ENCODE measurements at places on chromosomes 5 and 9. TPM values are rescaled to one million over a fixed set of nuclear protein-coding genes. Genes with fewer than 3 reads are reported as not detected.

DNA sequence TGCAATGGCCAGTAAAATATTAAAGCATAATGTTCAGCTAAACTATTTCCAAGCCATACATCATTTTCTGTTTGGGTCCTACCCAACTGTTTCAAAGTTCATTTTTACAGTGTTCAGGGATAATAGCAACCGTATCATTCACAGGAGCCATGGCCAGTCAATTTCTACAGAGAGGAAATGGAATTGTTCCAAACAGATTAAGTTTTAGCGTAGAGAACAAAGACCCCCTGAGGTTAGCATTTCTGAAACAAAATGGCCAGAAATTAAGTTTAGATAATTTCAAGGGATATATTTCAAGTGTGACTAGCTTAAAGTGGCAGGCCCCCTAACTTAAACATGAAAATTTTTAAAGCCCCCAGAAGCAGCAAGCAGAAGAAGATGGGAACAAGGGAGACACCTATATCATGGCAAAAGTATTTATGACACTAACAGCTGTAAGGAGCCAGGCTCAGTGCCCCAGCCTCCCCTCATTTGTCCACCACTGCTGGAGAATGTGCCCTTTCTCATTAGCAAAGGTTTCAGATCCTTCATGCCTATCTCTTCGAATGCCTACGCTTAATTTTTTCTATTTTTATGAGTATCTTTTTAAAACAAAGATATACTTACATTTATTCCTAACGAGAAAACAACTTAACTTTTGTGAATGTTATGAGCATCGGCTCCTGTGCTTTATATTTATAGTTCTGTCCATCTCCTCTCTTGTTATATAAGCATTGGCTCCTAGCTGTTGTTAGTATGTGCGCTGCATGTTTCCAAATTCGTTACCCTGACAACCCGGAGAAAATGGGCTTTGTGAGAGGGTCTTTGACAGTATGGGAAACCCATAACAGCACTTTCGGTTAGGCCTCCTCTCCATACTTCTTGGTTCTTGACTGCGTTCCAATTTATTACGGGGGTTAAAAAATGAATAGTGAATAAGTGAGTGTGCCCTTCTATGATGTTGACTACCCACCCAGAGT lies 116.3 kb downstream of the MED27 start:
- DNase-seq, result no peak

- no peak for DNase-seq
Observed at GRCh38 chr9:112601636-112602035, 115.0 kb downstream of the KIAA1958 start.

- DNase-seq, result no peak
Observed at GRCh38 chr5:53490747-53491146, 10.3 kb downstream of the FST start.

GRCh38 chr5:113250341-113250953 lies 184.3 kb downstream of the TSSK1B start:
- DNase-seq, result no peak

DNA sequence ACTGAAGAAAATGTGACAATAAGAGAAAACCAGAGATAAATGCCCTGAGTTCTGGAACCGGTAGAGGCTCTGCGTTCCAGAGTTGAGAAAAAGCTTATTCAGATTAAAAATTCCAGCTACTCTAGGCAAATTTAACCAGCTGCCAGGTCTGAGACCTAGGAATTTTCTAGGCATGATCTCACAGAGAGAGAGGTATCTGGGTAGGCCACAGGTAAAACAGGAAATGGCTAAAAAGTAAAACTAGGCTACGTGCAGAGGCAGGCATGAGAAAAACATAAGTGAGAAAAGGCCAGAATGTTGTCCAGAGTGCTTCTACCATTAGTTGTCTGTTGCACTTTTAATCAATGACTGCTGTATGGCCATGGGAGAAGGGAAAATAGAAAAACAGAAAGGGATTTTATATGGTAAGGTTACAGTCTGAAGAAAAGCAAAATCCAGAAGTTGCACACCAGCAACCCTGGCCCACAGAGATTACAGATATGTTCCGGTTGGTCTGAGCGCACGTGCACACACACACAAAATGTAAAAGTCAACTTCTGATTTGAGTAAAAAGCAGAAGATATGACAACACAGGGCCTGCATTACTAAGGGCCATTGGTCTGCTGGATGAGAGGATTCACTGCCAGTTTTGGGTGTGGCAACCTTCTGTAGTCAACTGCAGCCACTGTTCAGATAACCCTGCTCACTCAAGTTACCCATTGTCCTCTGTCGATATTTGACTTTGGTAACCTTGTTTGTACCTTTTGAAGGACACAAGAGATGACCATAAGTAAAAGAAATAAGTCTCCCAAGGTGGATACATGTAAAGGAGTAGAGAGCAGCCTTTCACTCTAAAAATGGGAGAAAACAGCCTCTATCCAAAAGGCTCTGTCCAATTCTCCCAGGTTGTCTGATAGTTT lies 266.0 kb downstream of the DTWD2 start:
- no peak for DNase-seq

- peak; percentile 94 for DNase-seq
Observed at GRCh38 chr9:129889941-129890717, 54.9 kb downstream of the USP20 start.

GRCh38 chr5:88729829-88730182 lies 153.2 kb downstream of the MEF2C start:
- DNase-seq, result no peak

DNA sequence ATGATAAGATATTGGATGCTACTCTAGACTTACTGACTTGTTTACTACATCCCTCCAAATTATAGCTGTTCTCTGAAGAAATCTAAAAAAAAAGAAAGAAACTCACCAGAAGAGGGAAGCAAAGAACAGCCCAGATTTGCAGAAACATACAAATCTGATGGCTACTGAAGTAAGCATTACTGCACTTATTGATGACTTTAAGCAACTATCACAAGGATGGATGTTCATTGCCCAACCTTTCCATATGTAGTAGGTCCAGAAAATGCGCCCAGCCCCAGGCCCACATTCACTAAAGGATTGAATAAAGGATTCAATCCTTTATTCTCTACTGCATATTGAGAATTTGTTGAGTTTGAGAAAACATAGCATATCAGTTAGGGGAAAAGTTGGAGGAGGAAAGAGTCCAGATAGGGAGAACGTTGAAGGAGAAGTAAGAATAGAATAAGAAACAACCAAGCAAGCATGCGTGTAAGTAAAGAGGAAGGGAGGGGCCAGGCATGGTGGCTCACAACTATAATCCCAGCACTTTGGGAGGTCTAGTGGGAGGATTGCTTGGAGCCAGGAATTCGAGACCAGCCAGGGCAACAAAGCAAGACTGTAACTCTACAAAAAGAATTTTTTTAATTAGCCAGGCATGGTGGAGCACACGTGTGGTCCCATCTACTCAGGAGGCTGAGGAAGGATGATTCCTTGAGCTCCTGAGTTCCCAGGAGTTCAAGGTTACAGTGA lies 33.8 kb upstream of the DTWD2 start:
- peak; percentile 58 for DNase-seq

DNA sequence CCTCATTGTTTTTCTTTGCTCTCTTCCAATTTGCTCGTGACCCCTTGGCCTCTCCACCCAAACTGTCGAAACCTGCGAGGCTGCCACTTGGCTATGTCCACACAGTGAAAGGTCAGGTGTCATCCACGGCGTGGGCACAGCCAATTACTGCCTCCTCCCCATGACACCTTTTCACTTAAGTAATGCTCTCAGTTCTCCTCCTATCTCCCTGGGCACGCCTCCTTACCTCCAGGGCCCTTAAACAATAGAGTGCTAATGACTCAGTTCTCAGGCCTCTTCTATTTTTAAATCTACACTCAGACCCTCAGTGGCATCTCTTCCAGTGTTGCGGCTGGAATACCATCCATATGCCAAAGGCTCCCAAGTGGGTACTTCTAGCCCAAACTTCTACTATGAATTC lies 256.8 kb downstream of the ROR2 start:
- no peak for DNase-seq

- DNase-seq, result no peak
Observed at GRCh38 chr5:67221487-67222242, 25.1 kb upstream of the CD180 start.

- no peak for DNase-seq
Observed at GRCh38 chr5:157978061-157978460, 119.1 kb upstream of the CLINT1 start.

DNA sequence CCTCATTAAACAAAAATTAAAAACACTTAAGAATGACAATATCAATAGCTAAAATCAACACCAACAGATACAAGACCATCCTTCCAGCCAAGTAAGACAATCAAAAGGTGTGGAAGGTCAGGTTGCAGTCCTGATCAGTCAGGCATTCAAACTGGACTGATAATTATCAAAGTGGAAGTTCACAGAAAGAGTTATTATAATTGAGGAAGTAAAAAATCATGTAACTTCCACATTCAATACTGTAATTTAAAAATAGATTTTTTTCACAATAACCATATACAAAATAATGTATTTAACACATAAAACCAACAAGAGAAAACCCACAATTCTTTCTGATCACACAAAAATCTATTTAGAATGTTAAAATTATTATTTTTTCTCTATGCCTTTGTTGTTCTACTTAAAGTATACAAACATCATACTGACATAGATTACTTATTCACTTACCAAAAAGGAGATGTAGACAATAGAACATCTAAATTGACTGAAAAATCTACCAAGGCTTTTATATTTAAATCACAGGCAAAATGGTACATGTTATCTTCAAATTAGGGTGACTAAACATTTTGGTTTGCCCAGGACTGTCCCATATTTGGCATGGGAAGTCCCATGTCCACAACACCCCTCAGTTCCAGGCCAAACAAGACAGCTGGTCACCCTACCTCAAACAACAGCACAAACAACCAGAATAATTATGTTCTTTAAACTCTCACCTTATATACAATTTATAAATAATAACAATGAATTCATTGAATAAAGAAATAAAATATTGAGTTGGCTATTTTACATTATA lies 142.5 kb upstream of the SLC24A2 start:
- no peak for DNase-seq

DNA sequence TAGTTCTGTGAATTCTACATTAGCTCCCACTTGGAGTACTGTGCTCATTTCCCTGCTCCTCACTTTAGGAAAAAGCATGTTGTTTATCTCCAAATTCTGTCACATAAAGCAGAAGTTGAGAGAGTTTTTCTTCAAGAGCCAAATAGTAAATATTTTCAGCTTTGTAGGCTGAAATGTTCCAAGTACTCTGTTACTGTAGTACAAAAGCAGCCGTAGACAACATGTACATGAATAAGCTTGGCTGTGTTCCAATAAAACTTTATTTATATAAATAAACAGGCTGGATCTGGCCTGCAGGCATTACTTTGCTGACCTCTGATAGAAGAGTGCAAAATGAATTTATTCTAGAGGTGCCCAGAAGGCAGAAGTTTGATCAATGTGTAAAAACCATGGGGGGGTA lies 73.0 kb upstream of the AGXT2 start:
- no peak for DNase-seq

- DNase-seq, result no peak
Observed at GRCh38 chr5:53556001-53556400, 4.4 kb upstream of the NDUFS4 start.

DNA sequence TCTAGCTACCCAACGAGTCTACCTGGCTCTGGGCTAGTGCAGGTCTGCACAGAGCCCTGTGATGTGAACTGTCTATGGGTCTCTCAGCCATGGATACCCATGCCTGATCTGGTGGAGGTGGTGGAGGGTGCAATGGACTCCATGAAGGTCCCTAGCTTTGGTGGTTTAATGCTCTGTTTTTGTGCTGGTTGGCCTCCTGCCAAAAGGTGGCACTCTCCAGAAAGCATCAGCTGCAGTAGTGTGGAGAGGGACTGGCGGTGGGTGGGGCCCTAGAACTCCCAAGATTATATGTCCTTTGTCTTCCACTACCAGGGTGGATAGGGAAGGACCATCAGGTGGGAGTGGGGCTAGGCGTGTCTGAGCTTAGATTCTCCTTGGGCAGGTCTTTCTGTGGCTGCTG lies 290.1 kb downstream of the AGTPBP1 start:
- no peak for DNase-seq

DNA sequence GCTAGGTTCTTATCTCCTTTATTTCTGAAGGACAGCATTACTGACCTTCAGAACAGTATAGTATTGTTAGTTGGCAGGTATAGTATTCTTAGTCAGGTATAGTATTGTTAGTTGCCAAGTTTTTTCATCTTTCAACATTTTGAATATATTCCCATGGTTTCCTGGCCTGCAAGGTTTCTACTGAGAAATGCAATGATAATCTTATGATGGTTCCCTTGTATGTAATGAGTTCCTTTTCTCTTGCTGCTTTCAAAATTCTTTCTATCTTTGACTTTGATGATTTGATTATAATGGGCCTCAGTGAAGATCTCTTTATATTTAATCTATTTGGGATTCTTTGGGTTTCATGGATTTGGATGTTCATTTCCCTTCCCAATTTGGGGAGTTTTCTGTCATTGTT lies 12.4 kb upstream of the HSDL2 start:
- DNase-seq, result no peak

GRCh38 chr5:157282150-157282549 lies 16.2 kb downstream of the CYFIP2 start:
- no peak for DNase-seq

DNA sequence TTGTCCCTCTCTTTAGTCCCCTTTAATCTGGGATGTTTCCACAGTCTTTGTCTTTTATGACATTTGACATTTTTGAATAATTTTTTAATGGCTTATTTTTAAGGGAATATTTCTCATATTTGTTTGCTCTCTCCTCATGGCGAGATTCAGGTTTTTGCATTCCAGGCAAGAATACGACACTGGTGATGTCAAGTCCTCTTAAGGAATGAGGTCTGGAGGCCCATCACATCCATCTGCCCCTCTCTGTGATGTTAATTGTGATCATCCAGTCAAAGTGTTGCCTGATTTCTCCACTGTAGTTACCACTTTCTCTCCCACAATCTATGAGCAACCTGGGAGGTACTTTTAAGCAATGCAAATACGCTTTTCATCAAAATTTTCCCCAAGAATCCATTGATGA lies 193.2 kb downstream of the MAST4 start:
- peak; percentile 38 for DNase-seq

DNA sequence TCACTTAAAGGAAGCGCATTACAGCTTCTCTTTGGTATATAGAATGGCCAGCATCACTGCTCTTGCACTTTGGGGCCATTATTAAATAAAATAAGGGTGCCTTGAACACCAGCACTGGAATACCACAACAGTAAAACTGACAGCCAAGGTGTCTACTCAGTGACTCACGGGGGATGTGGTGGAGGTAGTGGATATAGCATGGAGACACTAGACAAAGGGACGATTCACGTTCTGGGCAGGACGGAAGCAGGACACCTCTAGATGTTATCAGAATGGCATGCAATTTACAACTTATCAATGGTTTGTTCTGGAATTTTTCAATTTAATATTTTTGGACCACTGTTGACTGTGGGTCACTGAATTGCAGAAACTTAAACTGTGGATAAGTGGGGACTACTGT lies 32.9 kb upstream of the PDE8B start:
- no peak for DNase-seq

GRCh38 chr5:96765043-96765442 lies 42.7 kb downstream of the ERAP1 start:
- DNase-seq, result no peak

- no peak for DNase-seq
Observed at GRCh38 chr9:111743275-111743674, 51.5 kb downstream of the SHOC1 start.

The FAM221B gene
- 0.09 TPM for polyA plus RNA-seq

The NEUROG1 gene
- polyA plus RNA-seq, result 0.16 TPM

The PTPRD gene
- polyA plus RNA-seq, result 7.9 TPM

The DAP gene
- polyA plus RNA-seq, result 31.5 TPM

The C5orf46 gene
- 0.42 TPM for polyA plus RNA-seq

The LAMC3 gene
- polyA plus RNA-seq, result 8.2 TPM

The ANKRD31 gene
- 0.30 TPM for polyA plus RNA-seq

The TEX48 gene
- not detected for polyA plus RNA-seq

The HK3 gene
- not detected for polyA plus RNA-seq

The SCAMP1 gene
- 22.1 TPM for polyA plus RNA-seq

Data from GM23338 (cell line).